ENCODE measurements at places on chromosomes 7 and 10.

DNA sequence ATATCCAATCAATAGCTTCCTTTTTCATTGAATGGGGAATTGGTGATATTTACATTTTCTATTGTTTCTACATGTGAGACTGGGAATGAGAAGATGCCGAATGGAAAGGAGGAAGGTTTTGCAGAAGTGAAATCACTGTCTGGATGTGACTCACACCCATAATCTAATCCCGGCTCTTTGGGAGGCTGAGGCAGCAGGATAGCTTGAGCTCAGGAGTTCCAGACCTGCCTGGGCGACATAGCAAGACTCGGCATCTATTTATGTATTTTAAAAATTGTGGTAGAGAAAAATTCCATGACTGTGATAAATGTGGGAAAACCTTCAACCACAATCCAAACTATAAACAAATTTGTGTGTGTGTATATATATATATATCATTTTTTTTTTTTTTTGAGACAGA, 10.9 kb upstream of the FIS1 start:
- no peak for DNase-seq

- no peak for DNase-seq
Observed at GRCh38 chr10:24730811-24731210, 7.1 kb upstream of the ARHGAP21 start.

- DNase-seq = no peak
Observed at GRCh38 chr7:138257459-138258196, 181.4 kb downstream of the AKR1D1 start.

GRCh38 chr7:139774376-139774775, 3.4 kb downstream of the HIPK2 start:
- DNase-seq = no peak

GRCh38 chr7:47513741-47514241, 68.1 kb downstream of the TNS3 start:
- no peak for DNase-seq

- no peak for DNase-seq
Observed at GRCh38 chr10:126843299-126843934, 61.8 kb upstream of the DOCK1 start.

DNA sequence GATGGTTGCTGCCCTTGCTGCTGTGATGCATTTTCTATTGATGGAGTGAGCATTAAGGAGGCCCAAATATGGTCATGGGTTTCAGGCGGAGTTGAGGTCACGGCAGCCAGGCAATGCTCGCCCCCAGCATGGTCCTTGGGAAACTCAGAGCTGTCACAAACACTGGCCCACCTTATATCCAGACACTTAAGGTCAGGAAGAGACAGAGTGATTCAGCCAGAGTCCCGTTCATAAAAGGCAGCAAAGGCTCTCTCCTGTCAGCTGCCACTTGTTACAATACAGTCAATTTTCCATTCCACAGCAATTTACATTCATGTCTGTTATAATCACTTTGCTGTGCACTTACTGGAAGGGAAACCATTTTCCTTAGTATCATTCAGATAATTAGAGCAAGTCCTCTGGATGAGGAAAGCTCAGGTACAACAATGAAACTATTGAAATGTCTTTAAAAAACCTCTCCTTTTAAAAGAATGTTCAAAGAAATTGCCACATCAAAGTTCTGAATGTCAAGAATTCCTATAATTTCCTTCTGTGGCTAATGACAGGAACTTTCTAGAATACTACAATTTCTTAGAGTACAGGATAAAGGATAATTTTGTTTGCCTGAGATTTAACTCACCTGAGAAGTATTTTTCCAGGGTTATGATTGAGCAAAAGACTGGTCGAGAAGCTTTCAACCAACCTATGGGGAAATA, 14.8 kb upstream of the ANKRD1 start:
- no peak for DNase-seq

GRCh38 chr10:3624367-3624766, 160.6 kb downstream of the KLF6 start:
- no peak for DNase-seq

DNA sequence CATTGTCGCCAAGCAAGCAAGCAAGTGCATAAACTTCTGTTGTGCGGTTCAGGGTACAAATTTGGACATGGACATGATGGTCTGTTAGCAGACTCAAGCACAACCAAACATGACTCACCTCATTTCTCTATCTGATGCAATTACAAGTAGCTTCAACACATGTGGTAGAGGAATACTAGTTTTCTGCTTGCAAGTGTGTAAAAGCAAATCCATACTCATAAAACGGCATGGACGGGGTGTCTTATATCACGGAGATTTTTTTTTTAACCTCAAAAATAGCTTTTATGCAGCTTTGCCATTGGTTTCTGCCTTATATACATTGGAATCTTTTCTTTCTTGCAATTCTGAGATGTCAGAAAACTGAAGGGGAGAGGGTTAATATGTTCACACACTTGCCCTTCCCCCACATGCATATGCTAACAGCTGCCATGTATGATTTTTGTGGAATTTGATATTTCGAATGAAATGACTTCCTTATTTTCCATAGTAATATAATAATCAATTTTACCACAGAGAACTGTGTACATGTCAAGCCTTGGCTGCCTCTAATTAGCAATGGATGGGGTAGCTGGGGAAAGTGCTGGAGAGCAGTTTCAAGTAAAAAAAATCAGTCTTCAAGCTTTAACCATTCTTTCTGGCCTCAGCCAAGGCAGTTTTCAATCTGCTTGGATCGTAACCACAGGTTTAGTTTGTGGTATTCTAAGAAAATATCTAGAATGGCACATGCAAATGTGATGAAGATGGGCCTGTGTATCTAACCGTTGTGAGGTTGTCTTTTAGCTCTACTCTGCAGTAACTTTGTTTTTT, 106.0 kb upstream of the PDCD4 start:
- no peak for DNase-seq

GRCh38 chr7:10863476-10863875, 110.2 kb upstream of the PHF14 start:
- DNase-seq = no peak

GRCh38 chr7:138843632-138844580, 45.9 kb upstream of the ATP6V0A4 start:
- no peak for DNase-seq

- no peak for DNase-seq
Observed at GRCh38 chr7:41869997-41870396, 167.1 kb upstream of the INHBA start.

DNA sequence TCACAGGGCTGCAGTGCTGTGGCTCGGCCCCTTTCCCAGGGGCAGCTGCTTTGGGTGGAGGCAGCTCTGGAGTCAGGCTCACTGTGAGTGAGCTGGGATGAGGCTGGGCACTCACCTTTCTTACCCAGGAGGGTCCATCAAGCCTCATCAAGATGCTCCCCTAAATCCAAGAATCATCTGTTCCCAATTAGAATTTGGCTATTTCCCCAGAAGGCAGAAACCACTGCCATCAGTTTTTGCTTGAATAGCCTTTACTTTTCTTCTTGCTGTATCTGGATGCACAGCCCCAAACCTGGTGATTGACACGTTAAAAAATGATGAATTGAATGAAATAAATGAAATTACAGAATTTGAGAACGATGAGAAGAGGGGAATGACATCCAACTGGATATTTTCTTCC, 74.3 kb upstream of the LYZL1 start:
- no peak for DNase-seq
